ENCODE measurements at places on chromosomes 5 and 9. TPM values are rescaled to one million over a fixed set of nuclear protein-coding genes. Genes with fewer than 3 reads are reported as not detected.

Gene NR4A3
- total RNA-seq = 0.83 TPM

Gene HOMER1
- 0.84 TPM for total RNA-seq

DNA sequence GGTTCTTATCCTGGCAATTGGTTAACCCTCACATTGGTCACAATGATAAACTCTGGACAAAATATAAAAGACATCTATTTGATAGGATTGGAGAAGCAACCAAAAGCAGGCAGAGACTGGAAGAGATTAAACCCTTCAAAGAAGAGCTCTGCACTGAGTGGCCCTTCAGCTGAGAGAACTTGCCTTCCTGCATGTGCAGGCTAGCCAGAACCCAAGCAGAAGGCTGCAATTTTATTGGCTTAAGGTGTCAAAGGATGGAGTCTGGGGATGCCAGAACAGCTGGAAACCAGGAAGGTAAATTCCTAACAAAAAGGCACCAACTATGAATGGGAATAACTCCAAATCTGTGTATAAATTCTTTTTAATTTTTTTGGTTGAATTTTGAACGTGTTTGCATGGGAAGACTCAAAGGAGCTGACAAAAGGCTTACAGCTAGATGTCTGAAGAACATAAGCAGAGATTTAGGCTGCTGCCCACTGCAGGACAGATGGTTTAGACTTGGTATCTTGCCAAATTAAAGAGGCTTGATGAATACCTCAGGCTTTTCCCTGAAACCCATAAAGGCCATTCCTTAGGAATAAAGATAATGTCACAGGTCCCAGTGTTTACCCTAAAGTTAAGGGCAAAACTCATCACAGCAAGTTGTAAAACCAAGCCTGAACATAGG is 66.3 kb downstream of the NR2F1 start:
- H3K27me3 ChIP-seq = no peaks in the 10 kb centered on the region
- H3K27ac ChIP-seq = no peak overlapping the region
- no peaks in the 10 kb centered on the region for H3K36me3 ChIP-seq
- no peak overlapping the region for H3K4me3 ChIP-seq

DNA sequence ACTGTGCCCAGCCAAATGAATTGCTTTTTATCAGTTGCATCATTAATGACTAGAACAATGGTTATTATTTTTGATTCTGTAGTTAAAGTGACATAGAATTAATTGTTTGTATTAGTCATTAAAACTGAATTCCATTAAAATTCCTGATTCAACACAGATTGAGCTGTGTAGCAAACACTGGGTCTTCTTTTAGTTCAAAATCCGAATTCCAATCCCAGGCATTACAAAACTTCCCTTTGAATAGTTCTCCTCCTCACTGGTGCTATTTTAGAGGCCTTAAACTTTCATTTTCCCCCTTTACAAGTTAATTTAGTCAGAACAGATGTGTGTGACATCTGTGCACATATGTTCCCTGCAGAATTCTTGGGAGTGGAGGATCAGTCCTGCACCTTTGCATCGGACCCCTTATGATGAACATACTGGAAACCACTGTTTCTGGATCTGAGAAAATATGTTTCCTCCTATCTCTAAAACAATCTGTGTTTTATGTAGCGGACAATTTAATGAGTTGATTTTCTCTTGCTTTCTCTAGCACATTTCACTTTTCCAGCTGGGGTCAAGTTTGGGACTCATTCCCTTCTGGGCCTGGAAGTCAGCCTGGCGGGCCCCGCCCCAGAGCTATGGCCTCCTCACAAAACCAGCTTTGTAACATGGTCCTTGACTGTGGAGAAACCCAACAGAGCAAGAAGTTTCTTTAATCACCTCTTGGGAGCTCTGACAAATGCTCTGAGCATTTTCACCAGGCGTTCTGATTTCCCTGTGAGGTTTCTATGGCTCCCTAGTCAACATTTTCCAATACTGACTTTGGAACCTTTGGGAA is 87.9 kb upstream of the MAMDC2 start:
- peaks cover 7% of the 10 kb centered on the region for H3K27me3 ChIP-seq
- no peak for DNase-seq
- no peak overlapping the region for H3K27ac ChIP-seq
- H3K36me3 ChIP-seq = no peaks in the 10 kb centered on the region
- H3K4me3 ChIP-seq = no peak overlapping the region

DNA sequence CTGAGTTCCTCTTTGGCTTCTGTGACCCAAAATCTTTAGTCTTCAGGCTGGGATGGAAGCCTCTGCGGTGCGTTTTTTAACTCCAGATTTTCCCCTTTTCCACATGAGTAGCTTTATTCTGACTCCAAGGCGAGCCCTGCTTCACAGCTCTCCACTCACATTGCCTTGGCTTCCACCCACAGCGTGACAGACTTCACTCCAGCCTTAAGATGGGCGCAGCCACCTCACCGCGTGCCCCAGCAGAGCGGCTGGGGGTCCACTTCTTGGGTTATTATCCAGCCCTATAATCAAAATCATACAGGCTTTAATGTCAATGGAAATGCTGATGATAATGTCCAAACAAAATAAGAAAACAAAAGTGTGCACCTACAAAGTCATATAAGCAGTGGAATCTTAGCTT is 1.2 kb downstream of the EXOC3 start:
- no peak overlapping the region for H3K4me3 ChIP-seq
- H3K36me3 ChIP-seq = peaks cover 22% of the 10 kb centered on the region
- no peak overlapping the region for H3K27ac ChIP-seq
- DNase-seq = no peak
- H3K27me3 ChIP-seq = no peaks in the 10 kb centered on the region

DNA sequence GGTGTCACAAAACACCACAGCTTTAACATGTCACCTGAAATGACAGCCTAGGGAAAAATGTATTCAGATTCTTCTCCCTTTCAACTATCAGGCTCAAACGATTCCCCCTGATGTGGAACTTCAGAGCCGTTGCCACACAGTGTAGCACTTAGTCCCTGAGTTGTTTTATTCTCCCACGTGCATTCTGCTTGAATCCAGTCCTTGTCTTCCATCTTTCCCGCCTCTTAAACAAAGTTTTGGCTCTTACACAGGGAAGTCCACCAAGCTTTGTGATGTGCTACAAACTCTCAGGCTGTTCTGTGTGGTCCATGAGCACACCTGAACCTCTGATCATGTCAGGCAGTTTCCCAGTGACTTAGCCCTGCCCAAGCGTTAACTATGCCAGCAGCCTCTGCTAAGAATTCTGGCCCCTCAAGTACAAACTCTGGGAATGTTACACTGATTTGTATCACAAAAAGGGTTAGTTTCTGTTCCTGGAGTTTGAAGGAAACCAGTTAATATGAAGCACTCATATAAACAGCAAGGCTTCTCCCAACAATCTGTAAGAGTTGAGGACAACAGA is 45.8 kb upstream of the RNF38 start:
- H3K36me3 ChIP-seq = no peaks in the 10 kb centered on the region
- H3K4me1 ChIP-seq = no peaks in the 10 kb centered on the region
- H3K4me3 ChIP-seq = no peak overlapping the region
- no peaks in the 10 kb centered on the region for H3K27me3 ChIP-seq
- DNase-seq = no peak

- H3K27me3 ChIP-seq = no peaks in the 10 kb centered on the region
- no peak overlapping the region for H3K4me3 ChIP-seq
- H3K4me1 ChIP-seq = peaks cover 6% of the 10 kb centered on the region
- no peak for DNase-seq
These were observed 6.3 kb downstream of the RFESD start for GRCh38 chr5:95652849-95653248.

Data from adrenal gland (tissue), 19 donors.